CD4-positive, alpha-beta T cell treated with Interleukin-6 at 100 ng/mL for 8 hours (primary cell): ENCODE measurements at places on chromosomes 12 and 14.

GRCh38 chr12:130216031-130216430, 53.8 kb downstream of the FZD10 start:
- DNase-seq, result no peak

DNA sequence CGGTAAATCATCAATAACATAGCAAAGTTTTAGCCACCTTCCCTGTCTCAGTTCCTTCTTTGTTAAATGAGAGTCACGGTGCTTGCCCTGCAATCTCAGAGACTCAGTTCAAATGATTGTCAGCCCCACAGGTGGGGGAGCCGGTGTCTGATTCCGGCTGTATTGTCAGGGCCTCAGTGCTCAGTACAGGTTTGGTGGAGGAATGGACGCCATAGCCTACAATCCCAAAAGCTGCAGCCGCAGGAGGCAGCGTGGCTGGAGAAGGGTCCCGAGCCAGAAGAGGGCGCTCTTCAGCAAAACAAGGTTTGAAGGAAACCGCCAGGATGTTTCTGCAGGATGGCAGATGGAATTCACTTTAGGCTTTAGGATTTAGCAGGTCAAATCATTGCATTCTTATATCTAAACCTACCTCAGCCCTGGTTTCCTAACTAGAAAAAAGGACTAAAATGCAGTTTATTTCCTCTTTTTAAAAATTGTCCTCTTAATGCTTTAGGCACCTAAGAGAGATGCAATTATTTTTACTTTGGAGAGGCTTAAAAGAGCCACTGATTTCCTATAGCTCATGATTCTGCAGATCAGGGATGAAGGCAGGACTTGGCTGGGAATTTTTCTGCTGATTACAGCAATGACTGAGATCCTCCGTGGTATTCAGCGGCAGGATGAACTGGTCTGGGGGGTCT, 29.2 kb downstream of the FOS start:
- DNase-seq, result peak; percentile 67

DNA sequence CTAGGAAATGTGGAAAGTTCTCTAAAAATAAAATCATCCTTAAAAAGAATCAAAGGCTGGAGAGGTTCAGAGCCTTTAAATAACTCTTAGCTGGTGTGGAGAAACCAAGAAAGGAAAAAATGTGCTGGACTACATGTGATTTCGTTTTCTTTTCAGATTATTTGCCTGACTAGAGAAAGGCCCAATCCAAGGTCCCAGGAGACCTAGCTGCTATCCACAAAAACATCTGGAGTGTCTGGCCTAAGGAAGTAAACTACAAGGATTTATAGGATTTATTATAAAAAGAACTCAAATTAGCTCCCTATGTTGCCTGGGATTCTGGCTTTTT, 774 bp upstream of the TMEM30B start:
- DNase-seq, result no peak

DNA sequence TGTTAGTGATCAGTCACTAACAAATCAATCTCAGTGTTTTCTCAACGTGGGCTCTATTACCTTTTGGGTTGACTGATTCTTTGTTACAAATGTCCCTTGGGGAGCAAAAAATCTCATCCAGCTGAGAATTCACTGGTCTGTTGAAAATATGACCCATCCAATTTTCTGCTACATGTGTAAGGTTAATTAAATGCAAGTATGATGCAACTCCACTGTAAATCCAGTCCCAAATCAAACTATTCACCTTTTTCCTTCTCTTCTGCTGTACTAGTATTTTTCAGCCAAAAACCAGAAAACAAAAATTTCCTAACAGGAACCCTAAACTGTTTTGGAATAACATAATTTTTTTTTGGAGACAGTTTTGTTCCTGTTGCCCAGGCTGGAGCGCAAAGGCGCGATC, 2.2 kb downstream of the ERH start:
- DNase-seq, result no peak

- DNase-seq, result no peak
These were observed 41.9 kb upstream of the MMP17 start for GRCh38 chr12:131786331-131786730.

DNA sequence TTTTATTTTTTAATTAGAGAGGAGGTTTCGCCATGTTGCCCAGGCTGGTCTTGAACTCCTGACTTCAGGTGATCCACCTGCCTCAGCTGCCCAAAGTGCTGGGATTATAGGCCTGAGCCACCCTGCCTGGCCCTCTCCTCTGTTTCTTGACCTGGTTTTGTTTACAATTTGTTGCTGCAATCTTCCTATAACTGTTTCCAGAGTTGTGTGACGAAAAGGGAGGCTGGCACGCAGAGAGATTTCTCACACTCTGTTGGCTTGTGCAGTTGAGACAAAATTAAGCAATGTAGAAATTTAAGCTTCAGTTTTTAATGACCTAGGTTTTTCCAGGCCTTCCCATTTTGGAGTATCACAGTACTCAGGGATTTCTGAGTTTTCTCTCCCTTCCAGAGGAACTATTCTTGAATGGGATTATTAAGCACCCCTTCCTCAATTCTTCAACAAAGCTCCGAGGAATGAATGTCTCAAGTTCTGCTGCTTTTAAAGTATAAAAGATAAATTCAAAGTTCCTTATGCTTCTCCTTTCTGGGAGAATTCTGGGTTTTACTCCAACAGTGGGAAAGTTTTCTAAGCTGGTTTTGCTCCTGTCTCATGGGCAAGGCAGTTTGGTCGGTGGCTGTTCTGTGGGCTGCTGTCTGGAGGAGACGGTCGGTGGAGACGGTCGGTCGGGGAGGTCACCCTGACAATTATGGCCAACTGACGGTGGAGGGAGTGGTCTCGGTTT, 20.4 kb upstream of the FOS start:
- no peak for DNase-seq

GRCh38 chr12:105057174-105057573, 27.1 kb downstream of the ALDH1L2 start:
- DNase-seq, result no peak

GRCh38 chr14:101498526-101498860, 62.8 kb upstream of the DIO3 start:
- DNase-seq, result no peak

DNA sequence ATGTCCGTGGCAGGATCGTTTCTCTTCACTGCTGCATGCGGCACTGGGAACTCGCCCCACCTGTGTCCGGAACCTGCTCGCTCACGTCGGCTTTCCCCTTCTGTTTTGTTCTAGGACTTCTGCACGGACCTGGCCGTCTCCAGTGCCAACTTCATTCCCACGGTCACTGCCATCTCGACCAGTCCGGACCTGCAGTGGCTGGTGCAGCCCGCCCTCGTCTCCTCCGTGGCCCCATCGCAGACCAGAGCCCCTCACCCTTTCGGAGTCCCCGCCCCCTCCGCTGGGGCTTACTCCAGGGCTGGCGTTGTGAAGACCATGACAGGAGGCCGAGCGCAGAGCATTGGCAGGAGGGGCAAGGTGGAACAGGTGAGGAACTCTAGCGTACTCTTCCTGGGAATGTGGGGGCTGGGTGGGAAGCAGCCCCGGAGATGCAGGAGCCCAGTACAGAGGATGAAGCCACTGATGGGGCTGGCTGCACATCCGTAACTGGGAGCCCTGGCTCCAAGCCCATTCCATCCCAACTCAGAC, 1.2 kb downstream of the FOS start:
- no peak for DNase-seq

GRCh38 chr14:64038841-64039542, 186.2 kb downstream of the SYNE2 start:
- DNase-seq, result no peak

GRCh38 chr12:19630536-19630935, 191.2 kb downstream of the AEBP2 start:
- DNase-seq, result no peak

- peak; percentile 9 for DNase-seq
These were observed 22.2 kb upstream of the OVCH1 start for GRCh38 chr12:29519585-29520182.

DNA sequence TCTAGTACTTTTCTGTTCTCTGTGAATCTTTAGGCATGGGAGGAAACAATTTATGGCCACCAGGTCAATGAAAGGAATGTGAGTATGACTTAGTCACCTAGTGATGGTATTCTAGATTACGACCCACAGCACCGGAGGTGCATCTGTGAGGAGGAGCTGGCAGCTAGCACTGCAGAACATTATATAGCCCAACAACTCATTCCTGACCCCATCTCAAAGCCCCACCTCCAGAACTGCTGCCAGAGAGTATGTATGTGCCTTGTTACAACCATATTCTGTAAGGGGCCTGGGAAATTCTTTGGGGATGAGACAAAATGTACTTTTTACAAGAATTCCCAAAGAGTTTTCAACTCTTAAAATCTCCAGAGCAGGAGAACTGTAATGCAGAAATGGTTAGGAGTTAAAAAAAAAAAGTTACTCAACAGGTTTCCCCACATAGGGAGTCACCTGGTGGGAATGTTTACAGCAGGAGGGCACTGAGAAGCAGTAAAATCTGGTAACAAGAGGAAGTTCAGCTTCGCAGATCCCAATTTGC, 34.9 kb upstream of the CERS5 start:
- no peak for DNase-seq

GRCh38 chr12:4323396-4323795, 2.4 kb downstream of the TIGAR start:
- no peak for DNase-seq

- DNase-seq, result no peak
These were observed 58.9 kb downstream of the DIO3 start for GRCh38 chr14:101620031-101620788.

- DNase-seq, result no peak
These were observed 49.2 kb downstream of the DAD1 start for GRCh38 chr14:22539831-22540230.

DNA sequence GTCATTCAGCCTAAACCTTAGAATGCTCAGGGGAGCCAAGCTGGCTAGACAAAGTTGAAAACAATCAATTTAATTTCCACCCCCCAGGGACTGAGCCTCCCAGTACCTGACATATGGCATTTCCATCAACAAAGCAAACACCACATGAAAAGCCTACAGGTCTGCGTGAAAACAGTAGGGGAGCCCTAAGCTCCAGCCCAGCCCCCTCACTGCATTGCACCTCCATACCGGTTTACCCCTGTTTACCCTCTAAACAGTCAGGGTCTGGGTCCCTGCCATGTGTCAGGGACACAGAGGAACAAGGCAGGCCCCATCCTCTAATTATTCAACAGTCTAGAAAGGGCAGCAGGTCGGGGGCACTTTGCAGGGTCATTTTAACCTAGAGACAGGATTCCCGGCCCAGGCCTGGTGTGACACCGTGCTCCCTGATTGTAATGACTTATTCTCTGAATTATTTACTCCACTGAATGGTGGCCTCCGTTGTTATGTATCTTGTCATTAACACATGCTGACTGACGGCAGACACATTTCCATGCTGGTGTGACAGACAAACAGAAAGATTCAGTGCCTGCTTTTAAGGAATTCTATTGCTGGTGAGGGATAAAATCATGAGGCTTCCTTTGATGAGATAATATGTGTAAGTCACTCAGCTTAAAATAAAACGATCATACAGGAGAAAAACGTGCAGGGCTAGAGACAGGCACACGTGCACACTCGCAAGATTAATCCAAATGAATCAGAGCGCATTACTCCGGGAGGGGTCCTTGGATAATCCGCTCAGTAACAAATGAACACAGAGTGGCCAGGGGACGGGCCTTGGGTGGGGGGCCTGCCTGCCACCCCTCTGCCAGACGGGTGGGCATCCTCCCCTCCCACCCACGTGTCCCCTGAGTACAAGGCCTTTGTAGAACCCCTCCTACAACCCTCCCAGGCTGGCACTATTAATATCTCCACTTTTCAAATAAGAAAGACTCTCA, 23.2 kb downstream of the CCDC88C start:
- DNase-seq, result no peak

DNA sequence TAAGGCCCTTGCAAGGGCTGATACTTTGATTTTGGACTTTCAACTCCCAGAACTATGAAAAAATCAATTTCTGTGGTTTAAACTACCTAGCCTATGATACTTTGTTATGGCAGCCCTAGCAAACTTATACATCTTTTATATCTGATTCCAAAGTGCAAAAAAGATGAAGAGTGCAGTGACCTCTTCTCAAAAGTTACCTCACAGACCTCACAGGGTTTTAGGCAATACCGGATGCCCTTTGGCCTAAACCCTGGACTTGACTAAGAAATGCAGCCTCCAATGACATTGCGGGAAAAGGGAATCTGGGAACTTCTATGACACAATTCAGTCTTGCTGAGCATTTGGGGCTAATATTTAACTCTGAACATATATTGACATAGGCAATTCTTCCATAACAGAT, 63.3 kb downstream of the IGF1 start:
- no peak for DNase-seq

DNA sequence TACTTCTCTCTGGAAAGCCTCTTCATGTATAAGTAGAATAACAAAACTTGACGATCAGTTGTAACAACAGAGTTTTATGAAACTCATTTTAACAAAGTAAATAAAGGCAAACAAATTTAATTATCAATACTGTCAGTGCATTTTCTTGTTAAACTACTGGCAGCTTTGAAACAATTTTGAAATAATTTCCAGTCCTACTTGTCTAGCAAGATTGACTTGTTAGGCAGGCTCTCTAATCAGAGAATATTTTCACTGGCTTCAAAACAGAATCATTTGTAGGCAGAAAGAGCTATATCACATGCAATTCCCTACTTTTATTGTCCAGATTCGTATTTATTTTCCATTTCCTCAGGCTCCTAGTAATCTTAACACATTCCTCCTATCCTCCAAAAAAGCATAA, 45.9 kb upstream of the SLC6A13 start:
- DNase-seq, result no peak

DNA sequence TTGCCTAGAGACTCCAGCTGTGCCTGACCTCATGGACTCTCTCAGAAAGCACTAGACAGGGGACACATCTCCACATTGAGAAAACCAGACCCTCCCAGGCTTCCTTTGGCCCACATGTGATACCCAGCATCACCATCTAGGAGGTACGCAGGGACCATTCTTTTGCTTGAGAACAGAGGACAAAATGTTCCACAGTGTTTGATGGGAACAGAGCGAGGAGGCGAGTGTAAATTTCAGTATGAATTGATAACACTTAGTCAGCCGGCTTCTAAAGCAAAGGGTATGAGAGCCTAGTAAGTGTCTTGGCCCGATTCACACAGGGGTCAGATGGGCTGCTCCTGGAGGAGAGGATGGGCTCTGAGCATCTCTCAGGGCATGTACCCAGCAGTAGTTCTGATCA, 1052.4 kb downstream of the BCL11B start:
- DNase-seq, result no peak

- DNase-seq, result no peak
These were observed at the start of gene IRAK3 for GRCh38 chr12:66188584-66189485. Gene IRAK3 (plus strand): TSS chr12:66189214. CDS start chr12:66189300, 86 bp downstream.

GRCh38 chr14:21107283-21107800, 6.5 kb downstream of the TMEM253 start:
- no peak for DNase-seq

- DNase-seq, result no peak
These were observed 35.0 kb upstream of the DICER1 start for GRCh38 chr14:95192311-95192710.

DNA sequence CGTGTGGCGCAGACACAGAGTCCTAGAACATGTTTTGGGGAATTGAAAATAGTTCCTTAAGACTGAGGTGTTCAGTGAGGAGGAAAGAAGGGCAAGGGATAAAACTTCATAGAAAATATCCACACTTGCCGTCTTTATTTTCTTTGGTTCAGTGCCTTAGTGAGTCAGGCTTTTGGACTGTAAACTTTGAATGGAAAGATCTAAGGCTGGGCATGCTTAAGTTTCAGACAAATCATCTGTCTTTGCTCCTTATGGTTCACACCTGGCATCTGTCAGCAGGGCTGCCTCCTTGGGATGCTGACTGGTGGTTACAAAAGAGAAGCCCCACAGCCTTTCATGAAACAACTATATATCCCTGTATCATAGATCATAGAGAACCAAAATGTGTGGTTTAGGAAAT, 136.3 kb upstream of the PRICKLE1 start:
- no peak for DNase-seq
